NCI-H2081 treated with DMSO at 0.1 percent for 48 hours (cell line): ENCODE measurements at places on chromosomes 7 and 10.

DNA sequence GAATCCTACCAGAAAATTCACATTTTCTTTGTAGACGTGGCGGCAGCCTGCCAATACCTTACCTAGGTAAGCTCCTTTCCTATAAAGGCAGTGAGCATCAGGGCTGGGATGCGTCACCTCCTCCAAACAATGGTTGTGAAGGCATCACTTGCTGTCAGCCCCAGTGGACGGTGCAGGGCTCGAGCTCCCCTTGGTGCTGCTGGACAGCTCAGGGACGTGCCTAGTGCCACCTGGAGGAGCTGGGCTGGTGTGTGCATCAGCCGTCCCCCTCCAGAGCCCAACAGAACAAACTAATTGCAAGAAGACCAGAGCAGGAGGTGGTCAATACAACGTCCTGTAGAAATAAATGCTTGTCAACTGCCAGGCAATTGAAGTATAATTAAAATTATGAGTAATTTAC, 517.5 kb upstream of the FOXK1 start:
- DNase-seq, result no peak

DNA sequence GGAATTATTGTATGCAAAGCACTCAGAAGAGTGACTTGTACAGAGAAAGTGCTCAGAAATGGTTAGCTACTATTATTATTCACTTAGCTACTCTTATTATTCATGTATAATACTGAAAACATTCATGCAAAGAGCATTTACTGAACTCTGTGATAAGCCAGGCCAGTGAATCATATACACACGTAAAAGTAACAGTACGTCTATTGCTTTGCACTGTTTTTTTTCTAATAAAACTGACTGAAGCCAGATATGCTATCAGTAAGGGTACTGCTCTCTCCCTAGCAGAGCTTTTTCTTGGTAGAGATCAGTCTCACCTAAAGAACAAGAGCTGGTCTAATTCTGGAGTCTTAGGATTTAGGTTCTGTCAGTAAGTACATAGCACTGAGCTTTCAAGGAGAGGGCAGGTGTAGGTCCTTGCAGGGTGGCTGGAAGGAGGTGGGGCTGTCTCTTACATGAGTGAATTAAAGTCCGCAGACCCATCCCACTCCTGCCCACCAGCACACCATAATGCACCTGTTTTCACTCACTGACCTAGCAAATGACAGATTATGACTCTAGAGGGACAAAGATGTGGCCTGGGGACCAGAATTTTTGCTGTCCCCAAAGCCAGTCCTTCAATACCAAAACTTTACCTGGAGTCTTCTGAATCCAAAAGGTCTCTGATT, 145.9 kb downstream of the ARID5B start:
- no peak for DNase-seq

- no peak for DNase-seq
These were observed 73.8 kb downstream of the DIP2C start for GRCh38 chr10:615583-616152.

GRCh38 chr7:158252837-158253669, 334.6 kb downstream of the PTPRN2 start:
- DNase-seq, result no peak

GRCh38 chr7:77349141-77349540, 67.0 kb downstream of the GSAP start:
- DNase-seq, result no peak

DNA sequence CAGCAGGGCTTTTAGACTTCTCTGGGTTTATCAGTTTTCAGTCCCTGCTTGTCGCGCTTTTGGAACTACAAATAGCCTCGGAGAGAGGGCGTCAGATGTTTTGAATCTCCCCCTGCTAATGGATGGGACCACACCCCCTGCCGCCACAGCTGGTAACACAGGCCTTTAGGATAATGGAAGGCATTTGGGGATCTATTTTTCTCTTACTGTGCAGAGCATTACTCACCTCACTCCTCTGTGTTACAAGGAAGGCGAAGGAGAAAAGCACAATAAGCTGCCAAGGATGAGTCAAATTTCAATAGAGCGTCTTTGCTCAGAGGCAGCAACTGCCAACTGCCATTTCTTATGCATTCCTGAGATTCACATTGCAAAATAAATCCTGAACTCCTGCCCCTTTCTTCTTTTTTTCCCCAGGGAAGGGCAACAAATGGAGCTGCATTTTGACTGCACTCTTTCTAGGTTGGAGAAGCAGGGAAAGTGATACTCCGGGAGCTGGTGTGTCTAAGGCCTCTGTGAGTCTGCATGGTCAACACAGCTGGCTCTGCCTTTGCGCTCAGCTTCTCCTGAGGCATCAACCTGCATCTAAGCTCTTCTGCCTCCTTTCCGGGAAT, 31.5 kb upstream of the SMNDC1 start:
- no peak for DNase-seq

- no peak for DNase-seq
These were observed 5.0 kb downstream of the PRKAG2 start for GRCh38 chr7:151871904-151872303.

DNA sequence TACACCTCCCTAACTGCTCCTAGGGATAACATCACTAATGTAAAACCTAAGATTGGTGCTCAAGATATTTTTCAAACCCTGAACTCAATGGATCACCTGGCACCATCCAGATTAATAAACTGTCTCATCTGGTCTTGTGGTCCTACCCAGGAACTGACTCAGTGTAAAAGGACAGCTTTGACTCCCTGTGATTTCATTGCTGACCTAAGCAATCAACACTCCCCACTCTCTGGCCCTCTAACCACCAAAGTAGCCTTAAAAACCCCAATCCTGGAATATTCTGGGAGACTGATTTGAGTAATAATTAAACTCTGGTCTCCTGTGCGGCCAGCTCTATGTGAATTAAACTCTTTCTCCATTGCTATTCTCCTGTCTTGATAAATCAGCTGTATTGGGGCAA, 6.2 kb upstream of the USP54 start:
- no peak for DNase-seq

GRCh38 chr10:118910702-118911101, 118.8 kb upstream of the NANOS1 start:
- DNase-seq, result no peak

GRCh38 chr7:55531536-55531935, 40.8 kb downstream of the VOPP1 start:
- DNase-seq, result no peak

DNA sequence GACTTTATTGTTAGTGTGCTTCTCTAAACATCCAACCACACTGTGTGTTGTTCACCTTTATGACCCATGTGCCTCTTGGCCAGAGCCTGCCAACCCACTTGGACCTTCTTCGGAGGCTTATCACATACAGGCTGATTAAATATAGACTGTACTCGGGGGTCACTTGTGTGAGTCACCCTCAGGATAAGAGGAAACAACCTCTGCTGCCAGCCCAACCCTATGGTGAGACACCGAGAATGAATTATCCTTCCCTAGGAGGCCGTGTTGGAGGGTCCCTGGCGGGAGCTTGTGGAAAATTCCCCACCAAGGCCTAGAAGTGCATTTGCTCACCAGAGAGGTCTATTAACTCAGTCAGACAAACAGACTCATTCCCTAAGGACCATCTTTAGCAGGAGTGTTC, 63.0 kb downstream of the FAS start:
- DNase-seq, result no peak

DNA sequence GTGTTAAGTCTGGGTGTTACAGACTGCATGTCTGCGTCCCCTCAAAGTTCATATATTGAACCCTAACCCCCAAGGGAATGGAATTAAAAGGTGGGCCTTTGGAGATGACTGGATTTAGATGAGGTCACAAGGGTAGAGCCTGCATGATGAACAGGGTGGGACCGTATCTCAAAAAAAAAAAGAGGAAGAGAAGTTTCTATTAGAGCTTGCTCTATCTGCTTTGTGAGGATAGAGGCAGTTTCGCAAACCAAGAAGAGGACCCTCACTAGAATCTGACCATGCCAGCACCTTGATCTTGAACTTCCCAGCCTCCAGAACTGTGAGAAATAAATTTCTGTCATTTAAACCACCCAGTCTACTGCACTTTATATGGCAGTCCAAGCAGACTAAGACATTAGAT, 1.4 kb downstream of the KIN start:
- no peak for DNase-seq

GRCh38 chr10:93710333-93710909, 8.0 kb upstream of the FRA10AC1 start:
- no peak for DNase-seq
